GM23248 (cell line): ENCODE measurements at places on chromosomes 3 and 15. TPM values are rescaled to one million over a fixed set of nuclear protein-coding genes. Genes with fewer than 3 reads are reported as not detected.
A peak's percentile ranks its signal among the peaks of the same experiment; 100 is the strongest.

DNA sequence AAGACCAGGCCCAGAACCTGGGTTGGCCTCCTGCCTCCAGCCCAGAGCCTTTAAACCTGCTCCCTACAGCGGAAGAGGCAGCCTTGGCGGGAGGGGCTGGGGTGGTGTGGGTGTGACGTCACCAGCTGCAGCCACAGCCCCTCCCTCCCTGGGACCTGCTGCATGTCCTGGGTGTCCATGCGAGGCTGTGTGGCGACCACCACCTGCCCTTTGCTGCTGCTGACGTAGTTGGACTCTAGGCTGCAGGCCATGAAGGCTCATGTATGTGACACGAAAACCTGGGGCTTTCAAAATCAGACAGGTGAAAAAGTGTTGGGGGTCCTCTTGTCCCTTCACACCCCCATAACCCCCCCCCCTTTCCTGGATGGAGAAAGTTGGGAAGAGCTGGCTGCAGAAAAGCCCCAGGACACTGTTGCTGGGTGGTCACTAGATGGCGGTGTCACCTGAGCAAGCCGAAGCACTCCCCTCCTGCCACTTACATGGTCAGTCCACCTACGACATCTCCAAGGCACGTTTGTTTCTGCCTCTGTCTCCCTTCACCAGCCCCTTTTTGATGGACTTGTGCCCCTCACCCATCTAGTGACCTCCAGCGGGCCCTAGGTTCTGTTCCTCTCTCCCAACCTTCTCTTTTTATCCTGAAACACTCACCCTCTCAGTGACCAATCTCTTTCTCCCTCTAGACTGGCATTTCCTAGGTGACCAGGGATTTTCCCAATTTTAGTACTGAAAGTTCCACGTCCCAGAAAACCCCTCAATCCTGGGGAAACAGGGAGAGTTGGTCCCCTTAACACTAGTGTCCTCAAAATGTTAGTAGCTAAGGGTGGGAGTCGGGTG, 35.2 kb downstream of the SLC6A20 start:
- H3K27ac ChIP-seq = no peak overlapping the region
- H3K27me3 ChIP-seq = peaks cover 18% of the 10 kb centered on the region
- no peaks in the 10 kb centered on the region for H3K36me3 ChIP-seq
- no peak overlapping the region for H3K4me3 ChIP-seq

- peak; percentile 51 for DNase-seq
- H3K4me3 ChIP-seq = no peak overlapping the region
- no peaks in the 10 kb centered on the region for H3K36me3 ChIP-seq
- H3K4me1 ChIP-seq = no peaks in the 10 kb centered on the region
- no peak overlapping the region for H3K27ac ChIP-seq
- H3K27me3 ChIP-seq = no peaks in the 10 kb centered on the region
Observed at GRCh38 chr3:66885326-66886000, 112.6 kb upstream of the KBTBD8 start.

Gene BFSP2
- not detected in 2 replicates for total RNA-seq

GRCh38 chr15:55846116-55846707, 103.3 kb upstream of the PRTG start:
- no peak overlapping the region for H3K27ac ChIP-seq
- peak; percentile 63 for DNase-seq
- no peak overlapping the region for H3K4me3 ChIP-seq
- no peaks in the 10 kb centered on the region for H3K4me1 ChIP-seq
- H3K36me3 ChIP-seq = peaks cover 23% of the 10 kb centered on the region
- no peaks in the 10 kb centered on the region for H3K27me3 ChIP-seq

DNA sequence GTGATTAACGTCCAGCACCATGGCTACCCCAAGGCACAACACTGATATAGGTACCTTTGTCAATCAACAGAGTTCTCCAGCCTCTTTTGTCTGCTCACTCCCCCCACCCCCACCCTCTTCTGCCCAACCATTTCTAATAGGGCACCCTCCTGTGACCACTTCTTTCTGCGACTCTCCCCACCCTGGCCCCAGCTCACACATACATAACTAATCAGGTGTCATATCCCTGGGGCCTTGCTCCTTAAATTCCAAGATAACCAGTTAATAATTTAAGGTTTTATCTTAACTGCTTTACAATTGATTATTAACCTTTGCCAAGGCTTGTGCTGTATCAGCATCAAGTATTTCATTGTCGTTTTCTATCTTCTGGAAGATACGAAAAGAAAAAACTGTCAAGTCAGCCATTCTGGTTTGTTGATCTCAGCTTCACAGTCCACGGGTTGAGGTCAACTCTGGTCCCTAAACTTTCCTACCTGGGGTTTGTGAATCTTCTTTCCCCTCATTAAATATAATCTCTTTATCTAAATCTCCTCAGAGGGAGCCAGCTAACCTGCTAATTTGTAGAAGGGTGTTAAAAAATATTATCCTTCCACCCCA, 27.3 kb upstream of the SLC28A2 start:
- H3K27ac ChIP-seq = no peak overlapping the region
- no peaks in the 10 kb centered on the region for H3K36me3 ChIP-seq
- DNase-seq = no peak
- H3K4me3 ChIP-seq = no peak overlapping the region
- no peaks in the 10 kb centered on the region; the same call in 1 of the 2 replicates for H3K27me3 ChIP-seq

DNA sequence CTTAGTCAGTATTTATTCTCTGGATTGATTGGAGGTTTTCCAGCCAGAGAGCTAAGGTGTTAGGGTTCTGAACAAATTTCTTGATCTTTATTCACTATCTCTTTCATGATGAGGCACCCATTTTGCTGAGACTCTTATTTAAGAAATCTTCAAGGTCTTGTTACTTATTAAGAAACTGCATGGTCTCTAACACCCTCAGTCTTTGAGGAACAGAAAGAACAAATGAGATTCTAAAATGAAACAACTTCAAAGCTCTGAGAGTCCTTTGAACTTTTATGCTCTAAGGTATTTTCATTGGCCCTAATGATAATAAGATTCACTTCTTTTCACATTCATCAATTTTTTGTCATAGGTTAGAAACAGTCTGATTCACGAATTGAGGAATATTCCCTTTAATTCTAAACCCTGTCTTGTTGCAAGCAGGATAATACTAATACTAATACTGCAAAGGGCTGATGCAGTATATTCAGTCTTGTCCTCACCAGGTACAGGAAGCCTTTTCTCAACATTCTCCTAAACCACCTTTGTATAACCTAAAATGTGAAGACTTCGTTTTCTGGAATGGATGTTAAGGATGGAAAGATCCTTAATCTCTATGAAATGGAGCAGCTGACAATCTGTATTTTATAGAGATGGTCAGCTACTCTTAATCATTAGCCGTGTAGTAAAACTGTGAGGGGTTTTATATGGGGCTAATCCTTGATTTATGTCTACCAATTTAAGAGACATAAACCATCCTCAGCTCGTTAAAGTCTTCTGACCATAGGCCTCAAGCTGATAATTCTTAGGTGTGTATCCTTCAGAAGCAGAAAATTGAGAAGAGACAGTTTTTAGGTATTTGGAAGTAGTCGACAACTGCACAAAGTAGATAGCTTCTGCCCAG, 198.3 kb downstream of the OTOL1 start:
- H3K4me3 ChIP-seq = no peak overlapping the region
- no peaks in the 10 kb centered on the region for H3K4me1 ChIP-seq
- H3K27ac ChIP-seq = no peak overlapping the region
- DNase-seq = no peak

Gene MAP1A
- total RNA-seq = 61.9 and 62.2 TPM in 2 replicates

- DNase-seq = peak; percentile 68
- peak overlapping the region; percentile 89 for H3K27ac ChIP-seq
- peaks cover 40% of the 10 kb centered on the region for H3K4me1 ChIP-seq
- H3K27me3 ChIP-seq = no peaks in the 10 kb centered on the region
- H3K36me3 ChIP-seq = no peaks in the 10 kb centered on the region
- peak overlapping the region; percentile 63 for H3K4me3 ChIP-seq
Observed at GRCh38 chr15:38128341-38128781, 124.3 kb upstream of the SPRED1 start.

DNA sequence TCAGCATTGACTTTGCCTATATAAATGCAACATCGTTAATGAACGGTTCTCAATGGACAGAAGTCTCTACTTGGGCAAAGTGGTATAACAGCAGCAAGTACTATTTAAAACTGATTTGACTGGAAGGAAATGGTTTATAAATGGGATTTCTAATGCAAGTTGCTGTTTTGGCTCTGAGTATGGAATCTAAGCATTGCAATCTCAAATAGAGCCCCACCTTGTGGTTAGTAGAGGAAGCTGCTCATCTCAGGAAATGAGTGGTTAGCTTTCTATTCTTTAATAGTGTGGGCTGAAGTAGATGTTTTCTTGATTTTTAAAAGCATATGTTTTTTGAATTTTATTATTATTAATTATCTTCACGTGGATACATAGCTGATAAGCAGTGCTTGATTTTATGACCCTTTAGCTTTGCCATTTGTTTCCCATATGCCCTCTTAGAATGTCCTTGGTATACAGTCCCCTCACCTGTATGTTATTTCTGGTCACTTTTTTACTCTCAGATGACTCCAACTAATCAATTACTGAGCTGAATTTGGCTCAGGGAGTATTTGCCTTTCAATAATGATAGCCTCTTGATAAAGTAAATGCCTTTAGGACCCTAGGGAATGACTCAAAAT, 67.1 kb downstream of the OXSM start:
- peak; percentile 78 for DNase-seq
- no peak overlapping the region for H3K27ac ChIP-seq
- H3K4me1 ChIP-seq = peaks cover 11% of the 10 kb centered on the region
- no peak overlapping the region for H3K4me3 ChIP-seq

GRCh38 chr15:100911086-100911485, 8.1 kb upstream of the LRRK1 start:
- no peaks in the 10 kb centered on the region for H3K27me3 ChIP-seq
- no peaks in the 10 kb centered on the region for H3K36me3 ChIP-seq
- H3K4me1 ChIP-seq = no peaks in the 10 kb centered on the region
- H3K27ac ChIP-seq = no peak overlapping the region

DNA sequence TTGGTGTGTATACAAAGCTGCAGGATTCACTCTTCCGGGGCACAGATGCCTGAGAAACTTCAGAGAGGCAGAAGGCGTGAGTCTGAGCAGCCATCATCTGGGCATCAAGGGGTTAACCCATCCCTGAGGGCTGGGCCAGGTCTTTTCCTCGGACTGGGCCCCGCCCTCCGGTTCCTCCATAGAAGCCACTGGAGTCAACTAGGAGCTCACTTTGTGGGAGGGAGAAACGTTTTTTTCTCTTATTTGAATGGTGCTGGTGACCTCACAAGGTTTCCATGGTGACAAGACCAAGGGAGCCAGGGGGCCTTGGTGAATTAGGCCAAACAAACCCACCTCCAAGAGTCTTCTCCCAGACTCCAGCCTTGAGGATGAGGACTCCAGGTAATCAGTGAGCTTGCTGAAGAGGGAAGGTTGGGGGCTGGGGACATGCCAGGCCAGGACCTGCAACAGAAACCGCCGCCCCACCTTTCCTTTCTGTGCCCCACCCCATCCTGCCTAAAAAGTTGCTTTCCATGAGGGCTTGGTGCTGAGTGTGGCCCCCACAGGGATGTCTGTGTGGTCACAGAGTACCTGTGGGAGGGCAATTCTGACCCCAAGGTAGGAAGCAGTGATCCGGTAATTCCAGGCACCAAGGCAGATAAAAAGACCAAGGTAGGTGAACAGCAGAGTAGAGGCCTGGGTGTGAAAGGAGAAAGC, 14.8 kb upstream of the INSYN1 start:
- no peak for DNase-seq
- H3K27ac ChIP-seq = no peak overlapping the region
- H3K27me3 ChIP-seq = peaks cover 32% of the 10 kb centered on the region; the same call in 1 of the 2 replicates
- H3K36me3 ChIP-seq = no peaks in the 10 kb centered on the region

GRCh38 chr15:68383161-68384074, 48.5 kb downstream of the ITGA11 start:
- 0 out of 2 replicates have a peak overlapping the region, but pooled peaks have one; percentile 12 for H3K4me3 ChIP-seq
- peaks cover 7% of the 10 kb centered on the region; the same call in 1 of the 2 replicates for H3K36me3 ChIP-seq
- H3K27me3 ChIP-seq = no peaks in the 10 kb centered on the region
- peaks cover 29% of the 10 kb centered on the region for H3K4me1 ChIP-seq
- peak overlapping the region; percentile 80 for H3K27ac ChIP-seq
- peak; percentile 64 for DNase-seq

Gene MKRN2OS
- total RNA-seq = not detected in 2 replicates

GRCh38 chr3:158106766-158107471, 699 bp upstream of the SHOX2 start:
- peak overlapping the region; percentile 94 for H3K4me3 ChIP-seq
- H3K27ac ChIP-seq = no peak overlapping the region
- peaks cover 10% of the 10 kb centered on the region for H3K4me1 ChIP-seq
- DNase-seq = peak; percentile 52

Gene CPN2
- total RNA-seq = not detected in 2 replicates

- H3K4me1 ChIP-seq = no peaks in the 10 kb centered on the region
- no peak for DNase-seq
- no peak overlapping the region for H3K27ac ChIP-seq
- no peaks in the 10 kb centered on the region for H3K36me3 ChIP-seq
Observed at GRCh38 chr3:114011059-114011797, 45.1 kb downstream of the CCDC191 start.

DNA sequence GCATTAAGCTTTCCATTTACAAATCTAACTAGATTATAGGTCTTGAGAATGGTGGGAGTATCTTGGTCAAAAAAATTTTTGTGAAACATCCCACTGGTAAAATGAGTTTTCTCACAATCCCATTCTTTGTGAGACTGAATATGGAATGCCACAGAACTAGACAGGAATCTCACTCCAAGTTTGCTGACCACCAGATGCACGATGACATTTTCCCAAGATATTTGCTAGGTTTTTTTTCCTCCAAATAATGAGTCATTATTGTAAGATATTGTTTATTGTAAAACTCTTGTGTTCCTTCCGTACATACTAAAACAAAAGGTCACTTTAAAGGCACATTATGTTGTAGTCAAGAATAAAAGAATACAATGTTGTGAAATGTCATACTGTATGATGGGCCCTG, 53.9 kb downstream of the COPS2 start:
- H3K27ac ChIP-seq = no peak overlapping the region
- DNase-seq = peak; percentile 46
- peaks cover 40% of the 10 kb centered on the region for H3K36me3 ChIP-seq

DNA sequence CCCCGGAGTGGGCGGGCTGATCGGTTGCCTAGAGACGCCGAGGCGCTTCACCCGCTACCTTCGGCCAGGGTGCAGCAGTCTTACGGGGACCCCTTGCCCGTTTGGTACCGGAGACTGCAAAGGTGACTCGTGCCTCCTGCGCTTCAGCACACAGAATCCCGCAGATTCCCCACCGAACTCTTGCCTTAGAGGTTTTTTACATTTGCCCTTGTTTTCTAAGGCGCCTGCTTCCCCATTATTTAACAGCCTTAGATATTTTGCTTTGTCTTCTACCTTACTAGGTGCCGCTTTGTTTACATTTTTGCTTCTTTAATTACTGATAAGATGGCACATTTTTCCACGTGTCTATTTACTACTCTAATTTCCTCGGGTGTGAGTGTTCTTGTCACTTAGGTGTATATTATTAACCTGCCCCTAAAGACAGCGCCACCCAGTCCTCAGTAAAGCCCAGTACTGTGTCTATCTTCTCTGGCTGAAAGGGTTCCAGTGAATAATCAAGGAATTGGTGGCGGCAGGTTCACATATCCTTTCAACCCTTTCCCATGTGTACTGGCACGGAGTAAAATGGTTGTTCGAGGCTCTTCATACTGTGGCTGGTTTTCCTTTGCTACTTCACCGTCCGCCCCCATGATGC, 573 bp upstream of the CEP152 start:
- H3K4me1 ChIP-seq = peaks cover 11% of the 10 kb centered on the region; the same call in 1 of the 2 replicates
- peak overlapping the region; percentile 95 for H3K4me3 ChIP-seq
- H3K27me3 ChIP-seq = no peaks in the 10 kb centered on the region
- H3K27ac ChIP-seq = no peak overlapping the region
